ENCODE measurements at places on chromosomes 12 and 14.
A peak's percentile ranks its signal among the peaks of the same experiment; 100 is the strongest.

DNA sequence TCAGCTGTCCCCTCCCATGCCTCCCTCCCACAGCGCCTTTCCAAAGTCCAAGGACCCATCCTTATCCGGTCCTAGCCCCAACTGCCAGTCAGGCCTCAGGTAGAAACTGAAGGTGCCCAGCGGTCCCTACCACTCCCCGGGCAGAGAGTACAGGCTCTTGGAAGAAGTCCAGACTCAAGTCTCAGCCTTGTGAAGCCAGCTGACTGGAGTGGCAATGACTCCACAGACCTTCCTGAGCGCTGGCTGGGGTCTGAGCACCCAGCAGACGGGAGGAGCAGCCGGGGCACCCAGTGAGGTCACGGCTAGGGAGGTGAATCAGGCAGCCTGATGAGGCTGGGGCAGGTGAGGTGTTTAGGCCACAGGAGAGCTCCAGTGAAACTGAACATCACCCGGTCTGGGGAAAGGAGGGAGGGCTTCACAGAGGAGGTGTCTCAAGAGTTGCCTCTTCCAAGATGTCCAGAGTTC lies 60.0 kb downstream of the ITPK1 start:
- no peak for DNase-seq

GRCh38 chr12:54019091-54019811 lies 9.0 kb upstream of the HOXC6 start:
- no peak for DNase-seq

DNA sequence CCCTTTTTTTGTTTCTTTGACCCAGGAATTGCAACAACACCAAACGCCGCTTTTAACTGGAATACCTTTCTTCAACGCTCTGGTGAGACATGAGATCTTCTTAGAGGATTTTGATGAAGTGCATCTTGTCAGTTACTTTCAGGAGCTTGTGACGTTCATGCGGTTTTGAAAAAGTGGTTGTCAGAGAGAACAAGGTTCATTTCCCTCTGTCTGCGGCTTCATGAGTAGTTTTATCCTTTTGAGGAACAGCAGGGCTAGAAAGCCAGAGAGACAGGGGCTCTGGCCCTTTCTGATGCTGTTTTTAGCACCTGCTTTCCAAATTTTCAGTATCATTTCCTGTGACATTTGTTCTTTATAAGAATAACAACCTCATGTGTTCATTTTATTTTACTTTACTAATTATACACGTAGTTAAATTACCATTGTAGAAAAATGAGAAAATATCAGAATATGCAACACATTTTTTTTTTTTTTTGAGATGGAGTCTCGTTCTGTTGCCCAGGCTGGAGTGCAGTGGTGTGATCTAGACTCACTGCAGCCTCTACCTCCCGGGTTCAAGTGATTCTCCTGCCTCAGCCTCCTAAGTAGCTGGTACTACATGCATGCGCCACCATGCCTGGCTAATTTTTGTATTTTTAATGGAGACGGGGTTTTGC lies 61.8 kb downstream of the GLT1D1 start:
- no peak for DNase-seq

DNA sequence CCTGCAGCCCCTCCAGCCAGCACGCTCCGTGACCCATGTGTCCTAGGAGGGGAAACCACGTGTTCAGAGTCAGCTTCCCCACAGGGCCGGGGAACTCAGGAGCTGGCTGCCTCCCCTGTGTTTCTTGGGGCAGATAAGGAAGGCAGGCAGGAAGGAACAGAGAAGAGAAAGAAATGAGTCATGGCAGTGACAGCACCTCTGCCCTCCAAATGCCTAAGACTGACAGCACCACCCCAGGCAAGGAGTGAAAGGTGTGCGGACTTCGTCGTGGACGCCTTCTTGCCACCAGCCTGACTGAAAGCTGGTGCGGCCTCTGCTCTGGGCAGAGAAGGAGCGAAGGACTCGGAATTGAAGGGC lies 167.0 kb upstream of the FKBP4 start:
- no peak for DNase-seq

GRCh38 chr14:99643343-99643742 lies 1.6 kb upstream of the HHIPL1 start:
- DNase-seq = no peak

DNA sequence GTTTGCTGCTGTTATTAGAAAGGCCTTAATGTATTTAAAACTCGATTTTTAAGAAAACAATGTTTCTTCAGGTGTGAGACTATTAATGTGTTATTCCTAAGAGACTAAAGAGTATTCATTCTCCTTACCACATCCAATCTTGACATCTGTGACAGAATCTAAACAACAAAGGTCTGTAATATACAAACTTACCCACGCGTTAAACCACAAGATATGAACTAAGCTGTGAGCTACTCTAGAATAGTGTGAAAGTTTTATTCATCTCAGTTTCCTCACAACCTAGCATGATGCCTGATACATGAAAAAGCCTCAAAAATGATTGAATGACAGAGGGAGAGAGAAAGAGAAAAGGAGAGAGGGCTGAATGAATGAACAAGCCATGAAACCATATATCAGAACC lies 117.3 kb upstream of the COCH start:
- no peak for DNase-seq

GRCh38 chr12:68910128-68910527 lies 22.8 kb downstream of the CPM start:
- DNase-seq = no peak

DNA sequence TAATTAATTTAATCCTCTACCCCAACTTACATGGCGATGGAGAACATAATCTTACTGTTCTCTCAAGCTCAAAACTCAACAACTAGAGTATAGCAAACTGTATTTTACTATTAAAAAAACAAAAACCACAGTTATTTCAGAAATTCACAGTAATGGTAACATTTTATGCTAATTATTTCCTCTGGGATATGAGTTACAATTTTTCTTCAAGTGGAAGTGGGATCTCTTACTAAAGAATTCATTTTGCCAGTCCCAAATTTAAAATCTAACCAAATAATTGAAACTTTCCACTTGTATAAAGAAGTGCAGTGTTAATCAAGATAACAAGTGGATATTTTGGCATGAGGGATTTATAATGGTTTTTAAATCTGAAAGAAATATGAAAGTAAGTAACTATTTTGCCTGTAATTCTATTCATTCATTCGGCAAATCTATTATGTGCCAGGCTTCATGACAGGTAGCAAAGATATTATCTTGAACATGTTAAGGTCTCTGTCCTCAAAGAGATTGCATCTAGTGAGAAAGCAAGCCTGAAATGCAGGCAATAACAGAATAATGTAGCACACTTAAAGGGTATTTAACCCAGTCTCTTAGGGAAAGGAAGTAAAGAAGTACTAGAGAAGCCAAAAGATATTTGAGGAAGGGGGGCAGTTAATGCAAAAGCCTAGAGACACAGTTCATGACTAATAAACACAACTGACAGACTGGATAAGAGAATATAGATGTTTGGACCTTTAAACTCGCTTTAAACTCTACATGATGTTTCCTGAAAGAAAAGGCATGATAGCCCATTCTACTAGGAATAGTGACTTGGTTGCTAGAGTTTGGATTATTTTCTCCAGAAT lies 44.0 kb downstream of the TAOK3 start:
- no peak for DNase-seq

DNA sequence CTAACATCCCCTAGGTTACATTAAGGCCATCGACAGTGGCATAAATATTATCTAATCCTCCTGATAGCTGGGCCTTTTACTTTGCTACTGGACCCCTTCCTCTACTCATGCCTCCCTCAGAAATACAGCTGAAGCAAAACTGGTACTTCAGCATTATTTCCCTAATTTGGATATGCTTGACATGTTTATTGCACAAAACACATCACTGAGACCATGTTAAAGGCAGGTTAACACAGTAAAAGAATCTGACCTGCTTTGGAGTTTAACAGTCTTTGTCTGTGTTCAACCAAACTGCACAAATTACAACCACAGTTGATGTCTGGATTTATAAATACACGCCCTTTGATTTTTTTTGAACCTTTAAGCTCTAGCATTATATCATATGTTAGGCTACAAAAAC lies 156.6 kb downstream of the FOXA1 start:
- DNase-seq = no peak

DNA sequence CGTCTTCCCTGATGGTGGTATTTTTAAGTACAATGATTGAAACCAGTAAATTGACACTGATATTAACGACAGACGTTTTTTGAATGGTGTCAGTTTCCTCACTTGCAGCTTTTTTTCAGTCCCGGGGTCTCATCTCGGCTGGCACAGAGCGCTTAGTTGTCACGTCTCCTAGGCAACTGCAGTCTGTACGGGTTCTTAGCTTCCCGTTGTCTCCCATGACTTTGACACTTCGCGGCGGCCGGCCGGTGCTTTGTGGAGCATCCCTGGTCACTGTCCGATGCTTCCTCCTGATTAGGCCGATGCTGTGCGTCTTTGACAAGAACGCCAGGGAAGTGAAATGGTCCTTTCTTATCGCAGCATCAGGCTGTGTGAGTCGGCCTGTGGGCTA lies 67.4 kb downstream of the ADGRD1 start:
- DNase-seq = no peak

GRCh38 chr12:52602552-52602951 lies 1.3 kb upstream of the KRT72 start:
- no peak for DNase-seq

DNA sequence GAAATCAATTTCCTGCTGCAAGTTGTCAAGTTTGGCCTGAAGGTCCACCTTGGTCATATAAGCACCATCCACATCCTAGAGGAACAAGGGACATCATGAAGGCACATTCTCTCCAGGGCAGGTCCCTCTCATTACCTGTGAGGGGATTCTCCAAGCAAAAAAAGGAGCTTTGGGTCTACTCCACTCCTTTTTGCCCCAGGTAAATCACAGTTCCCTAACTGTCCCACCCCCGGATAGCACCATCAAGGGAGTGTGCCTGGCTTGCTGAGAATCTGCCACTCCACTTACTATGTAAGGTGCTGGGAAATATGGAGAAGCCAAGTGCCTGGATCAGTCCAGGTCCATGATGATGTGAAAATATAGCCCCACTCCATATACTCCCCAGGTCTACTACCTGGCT lies 2.5 kb downstream of the KRT1 start:
- DNase-seq = no peak

GRCh38 chr12:121202407-121203355 lies 7.2 kb upstream of the P2RX4 start:
- no peak for DNase-seq

DNA sequence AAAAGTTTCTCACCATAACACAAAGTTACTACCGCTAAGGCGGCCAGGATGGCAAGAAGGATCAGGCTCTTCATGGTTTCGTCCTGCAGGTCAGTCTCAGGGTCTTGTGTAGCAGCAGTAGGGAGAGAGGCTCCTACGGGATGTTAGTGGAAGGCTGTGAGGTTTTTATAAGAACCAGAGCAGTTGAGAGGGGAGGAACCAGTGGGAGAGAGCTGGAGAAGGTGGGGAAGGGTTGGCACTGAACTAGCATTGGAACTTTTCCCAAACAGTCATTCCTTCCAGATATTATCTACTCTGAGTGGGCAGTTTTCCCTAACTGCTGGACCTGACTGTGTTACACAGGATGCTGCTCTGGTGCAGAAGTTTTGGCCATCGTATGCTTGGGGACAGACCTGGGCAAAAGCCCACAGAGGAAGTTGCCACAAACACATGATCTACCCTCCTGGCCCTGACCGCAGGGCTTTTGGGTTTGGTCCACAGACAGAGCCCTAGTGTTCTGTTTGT lies at the start of gene MGP:
Gene MGP, minus strand, starts transcription at position 137 of the 504 bp plus-strand sequence. Its CDS starts 63 bp downstream, at position 74.
- no peak for DNase-seq

DNA sequence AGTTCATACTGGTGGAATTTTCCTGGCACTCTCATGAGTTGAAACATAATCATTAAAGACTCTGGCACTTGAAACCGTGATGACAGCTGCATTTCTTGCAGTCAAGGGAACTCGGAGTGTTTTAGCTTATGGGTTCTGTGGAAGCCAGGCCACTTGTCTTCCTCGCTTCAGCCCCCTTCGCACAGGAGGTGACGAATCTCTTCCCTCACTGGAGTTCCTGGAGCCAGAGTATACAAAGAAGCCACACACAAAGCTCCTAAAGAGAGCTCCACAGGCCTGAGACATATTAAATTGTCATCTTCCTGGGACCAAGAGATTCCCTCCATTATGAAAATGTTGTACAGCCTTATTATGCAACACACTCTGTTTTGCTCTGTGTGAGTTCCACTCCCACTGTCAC lies 964.1 kb downstream of the TMEM121 start:
- no peak for DNase-seq

- DNase-seq = peak; percentile 36
Measured at GRCh38 chr12:67698672-67699581, 50.4 kb downstream of the DYRK2 start.

DNA sequence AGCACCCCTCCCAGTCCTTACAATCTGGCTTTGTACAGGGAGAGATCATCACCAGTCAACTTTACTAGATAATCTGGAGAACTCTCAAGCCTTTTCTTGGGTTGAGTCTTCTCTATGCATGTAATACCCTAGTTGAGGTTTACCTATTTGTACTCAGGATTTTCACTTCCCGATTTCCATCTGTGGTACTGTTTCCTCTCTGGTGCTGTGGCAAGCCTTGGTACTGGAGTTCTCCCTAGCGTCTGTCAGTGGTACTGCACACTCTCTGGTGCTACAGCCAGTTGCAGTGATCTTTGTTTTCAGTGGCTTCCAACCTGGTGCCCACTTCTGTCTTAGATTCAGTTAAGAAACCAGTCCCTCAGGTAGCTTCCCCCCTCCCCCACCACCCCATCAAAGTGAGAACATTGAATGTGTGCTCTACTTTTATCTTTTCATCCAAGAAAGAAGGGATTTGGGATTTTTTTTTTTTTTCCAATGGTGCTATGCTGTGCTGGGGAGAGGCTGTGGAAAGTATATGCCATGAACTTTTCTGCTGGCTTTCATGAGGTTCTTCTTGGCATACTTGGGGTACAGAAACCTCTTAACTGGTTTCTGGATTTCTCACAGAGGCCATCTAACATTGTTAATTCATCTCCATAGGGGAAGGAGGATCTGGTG lies 69.4 kb upstream of the EVL start:
- DNase-seq = peak; percentile 60

DNA sequence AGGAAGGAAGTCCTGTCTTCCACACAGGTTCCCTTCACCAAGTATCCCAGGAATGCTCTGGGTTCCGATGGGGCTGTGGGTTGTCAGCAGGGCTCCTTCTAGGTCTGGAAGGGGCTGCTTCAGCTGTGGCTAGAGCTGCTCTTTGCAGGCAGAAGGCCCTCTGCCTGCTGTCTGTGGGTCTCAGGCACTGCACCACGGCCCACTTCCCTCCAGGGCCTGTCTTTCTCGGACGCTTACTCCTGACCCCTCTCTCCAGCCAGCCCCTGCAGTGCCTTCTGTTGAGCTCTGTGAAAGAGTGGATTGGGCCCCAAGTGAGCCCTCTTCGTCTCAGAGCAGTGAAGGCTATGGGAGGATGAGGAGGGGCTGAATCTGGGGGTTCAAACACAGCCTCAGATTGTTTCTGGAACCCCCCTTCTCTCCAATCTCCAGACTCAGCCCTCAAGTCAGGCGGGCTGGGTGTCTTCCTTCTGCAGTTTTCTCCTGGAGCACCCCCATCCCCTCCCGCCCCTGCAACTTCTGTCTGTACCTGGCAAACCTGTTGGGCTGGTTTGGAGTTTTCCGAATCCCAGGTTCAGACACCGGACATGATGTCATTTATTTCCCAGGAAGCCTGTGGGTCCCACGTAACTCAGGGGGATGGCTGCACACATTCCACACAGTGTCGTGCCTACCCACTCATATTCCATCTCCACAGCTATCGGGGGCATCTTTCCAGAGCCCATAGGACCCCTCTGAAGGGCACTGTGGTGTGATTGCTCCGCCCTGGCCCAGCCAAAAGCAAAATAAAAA lies 24.9 kb upstream of the SPPL3 start:
- no peak for DNase-seq
